ENCODE measurements at places on chromosomes 3 and 15. TPM values are rescaled to one million over a fixed set of nuclear protein-coding genes. Genes with fewer than 3 reads are reported as not detected.

DNA sequence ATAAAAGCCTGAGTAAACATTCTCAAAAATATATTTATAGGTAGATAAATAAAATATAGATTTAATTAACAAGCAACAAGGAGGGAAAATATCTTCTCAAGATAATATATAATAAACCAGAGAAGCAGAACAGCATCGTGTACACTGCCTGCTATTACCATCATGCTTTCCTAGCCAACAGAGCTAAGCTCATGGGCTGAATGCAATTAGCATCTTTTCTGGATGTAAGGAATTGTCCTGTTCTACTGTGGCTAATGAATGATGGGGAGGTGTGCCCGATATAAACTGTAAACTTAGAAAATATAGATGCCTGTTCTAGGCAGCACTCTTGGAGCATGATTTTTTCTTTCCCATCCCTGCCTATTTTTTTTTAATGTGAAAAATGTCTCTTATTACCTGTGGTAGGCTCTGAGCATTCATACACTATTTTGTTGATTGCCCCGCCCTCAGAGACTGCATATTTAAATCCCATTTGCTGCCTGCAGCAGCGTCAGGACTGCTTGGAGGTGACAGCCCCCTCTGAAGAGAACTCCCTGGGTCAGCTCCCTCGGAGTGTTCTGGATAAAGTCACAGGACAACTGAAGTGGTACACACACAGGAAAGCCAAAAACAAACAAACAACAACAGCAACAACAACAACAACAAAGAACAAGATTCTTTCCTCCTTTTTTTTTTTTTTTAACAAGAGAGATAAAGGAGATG, 312.3 kb downstream of the SATB1 start:
- no peak for DNase-seq

ZIC4 gene
- 1.4 TPM for total RNA-seq

DNA sequence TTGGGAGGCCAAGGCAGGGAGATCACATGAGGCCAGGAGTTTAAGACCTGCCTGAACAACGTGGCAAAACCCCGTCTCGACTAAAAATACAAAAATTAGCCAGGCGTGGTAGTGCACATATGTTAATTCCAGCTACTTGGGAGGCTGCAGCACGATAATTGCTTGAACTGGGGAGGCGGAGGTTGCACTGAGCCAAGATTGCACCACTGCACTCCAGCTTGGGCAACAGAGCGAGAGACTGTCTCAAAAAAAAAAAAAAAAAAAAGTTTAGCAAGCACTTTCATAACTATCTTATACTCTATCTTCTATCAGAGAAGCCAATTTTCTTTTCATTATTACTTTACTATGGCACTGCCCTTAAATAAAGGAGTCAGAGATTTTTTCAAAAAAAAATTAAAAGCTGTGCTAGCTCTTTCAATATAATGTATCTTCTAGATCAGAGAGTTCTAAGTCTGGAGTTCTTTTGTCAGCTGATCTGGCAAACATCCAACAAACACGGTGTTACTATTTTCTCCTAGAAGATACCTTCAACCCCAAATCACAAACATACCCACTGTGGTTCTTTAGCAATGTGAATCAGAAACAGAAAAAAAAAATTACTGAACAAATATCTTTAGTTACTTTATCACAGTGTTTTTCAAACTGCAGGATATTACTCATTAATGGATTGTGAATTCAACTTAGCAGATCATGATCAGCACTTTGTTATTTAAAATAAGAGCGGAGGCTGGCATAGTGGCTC, 3.0 kb downstream of the ZNF770 start:
- DNase-seq = no peak

SLCO3A1 gene
- total RNA-seq = 4.0 TPM

GRCh38 chr3:143277531-143277930, 158.0 kb downstream of the CHST2 start:
- no peak for DNase-seq

DNA sequence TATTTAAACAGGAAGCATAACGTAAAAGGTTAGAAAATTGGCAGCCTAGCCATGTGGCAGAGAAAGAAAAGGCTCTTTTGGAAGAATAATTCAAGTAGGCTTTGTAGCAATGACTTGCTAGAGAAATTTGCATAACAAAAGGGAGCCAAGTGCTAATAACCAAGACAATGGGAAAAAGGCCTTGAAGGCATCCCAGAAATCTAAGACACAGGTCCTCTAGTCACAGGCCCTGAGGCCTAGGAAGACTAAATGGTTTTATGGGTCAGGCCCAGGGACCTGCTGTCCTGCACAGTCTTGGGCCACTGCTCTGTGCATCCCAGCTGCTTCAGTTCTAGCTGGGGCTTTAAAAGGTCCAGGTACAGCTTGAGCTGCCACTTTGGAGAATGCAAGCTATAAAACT, 78.5 kb downstream of the FGF7 start:
- no peak for DNase-seq

GRCh38 chr3:9204253-9204992, 45.0 kb downstream of the SRGAP3 start:
- no peak for DNase-seq

LRRC31 gene
- not detected for total RNA-seq

GRCh38 chr3:184805351-184806038, 6.5 kb upstream of the VPS8 start:
- DNase-seq = no peak

DNA sequence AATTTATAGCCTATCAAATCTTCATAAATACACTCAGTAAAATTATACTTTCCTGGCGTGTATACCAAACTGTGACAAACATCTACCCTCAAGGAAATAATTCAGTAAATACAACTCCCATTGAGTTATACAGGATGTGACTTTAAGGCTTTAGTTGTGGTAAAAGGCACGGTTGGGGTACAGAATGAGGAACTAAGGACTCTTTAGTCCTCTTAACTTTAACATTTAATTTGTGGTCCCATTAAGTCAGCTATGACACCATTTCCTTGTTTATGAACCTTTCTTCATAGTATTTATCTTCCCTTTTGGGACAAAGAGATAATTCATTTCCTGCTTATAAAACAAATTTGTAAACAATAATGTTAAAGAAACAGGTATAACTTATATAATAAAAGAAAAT, 30.2 kb downstream of the IFT80 start:
- DNase-seq = no peak

DNA sequence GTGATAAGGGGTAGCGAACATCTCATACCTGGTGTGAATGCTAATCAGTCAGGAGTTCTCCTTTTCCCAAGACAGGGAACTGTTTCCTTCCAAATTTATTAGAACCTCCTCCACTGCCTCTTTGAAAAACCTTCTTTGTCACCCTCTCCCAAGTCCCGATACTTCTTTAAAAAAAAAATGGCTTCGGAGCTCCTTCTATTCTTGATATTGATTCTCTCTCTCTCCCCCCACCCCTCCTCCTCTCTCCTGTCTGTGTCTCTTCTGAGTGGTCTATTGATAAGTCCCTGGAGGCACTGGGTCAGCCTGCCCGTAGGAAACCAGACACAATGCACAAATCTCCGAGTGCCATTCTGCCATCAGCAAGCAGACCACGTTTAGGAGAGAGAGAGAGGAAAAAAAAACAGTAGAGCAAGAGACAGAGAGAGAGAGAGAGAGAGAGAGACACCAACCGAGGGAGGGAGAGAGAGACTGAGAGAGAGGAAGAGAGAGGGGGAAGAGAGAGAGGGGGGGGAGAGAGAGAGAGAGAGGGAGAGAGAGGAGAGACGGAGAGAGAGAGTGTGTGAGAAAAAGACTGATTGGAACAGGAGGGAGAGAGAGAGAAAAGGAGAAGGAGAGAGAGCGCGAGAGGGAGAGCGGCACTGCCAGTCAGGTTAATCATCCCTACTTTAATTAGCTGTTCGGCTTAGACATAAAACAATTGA, 160.9 kb downstream of the TIGIT start:
- peak; percentile 55 for DNase-seq

DNA sequence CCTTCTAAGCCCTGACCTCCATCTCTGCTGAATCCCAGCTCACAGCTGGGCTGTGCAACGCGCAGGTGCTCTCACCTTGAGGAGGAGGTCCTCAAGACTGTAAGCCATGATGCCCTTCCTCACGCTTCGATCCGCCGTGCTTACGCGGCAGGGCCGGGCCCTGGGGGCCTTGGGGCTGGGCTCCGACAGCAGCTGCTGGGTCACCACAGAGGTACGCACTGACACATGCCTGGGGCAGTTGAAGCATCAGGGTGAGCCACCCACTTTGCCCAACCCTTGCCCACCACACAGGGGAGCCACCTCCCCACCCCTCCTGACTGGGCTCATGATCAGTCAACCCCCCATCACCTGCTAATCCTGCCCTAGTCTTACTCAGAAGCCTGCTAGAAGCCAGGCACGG, 3.1 kb downstream of the CIDEC start:
- DNase-seq = no peak

- peak; percentile 76 for DNase-seq
Observed at GRCh38 chr3:106013971-106014370, 145.2 kb upstream of the CBLB start.

TRPM1 gene
- total RNA-seq = 0.05 TPM

DNA sequence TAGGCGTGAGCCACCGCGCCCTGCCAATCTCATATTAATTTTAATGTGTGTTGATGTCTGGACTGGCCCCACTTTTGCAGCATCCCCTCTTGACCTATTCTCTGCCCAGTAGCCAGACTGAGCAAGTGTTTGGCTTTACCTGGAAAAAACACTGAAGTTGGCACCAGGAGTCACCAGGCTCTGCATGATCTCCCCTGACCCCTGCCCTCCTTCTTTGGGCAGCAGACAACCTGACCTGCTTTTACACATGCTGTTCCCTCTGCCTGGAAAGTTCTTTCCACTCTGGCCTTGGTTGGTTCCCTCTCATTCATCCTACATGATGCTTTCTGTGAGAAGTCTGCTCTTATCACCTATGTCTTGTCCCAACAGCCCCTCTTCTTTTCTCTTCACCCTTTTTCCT, 67.9 kb upstream of the SLC2A2 start:
- DNase-seq = no peak

GRCh38 chr3:57004229-57004628, 56.2 kb upstream of the SPATA12 start:
- DNase-seq = no peak

SAMD7 gene
- total RNA-seq = not detected

DNA sequence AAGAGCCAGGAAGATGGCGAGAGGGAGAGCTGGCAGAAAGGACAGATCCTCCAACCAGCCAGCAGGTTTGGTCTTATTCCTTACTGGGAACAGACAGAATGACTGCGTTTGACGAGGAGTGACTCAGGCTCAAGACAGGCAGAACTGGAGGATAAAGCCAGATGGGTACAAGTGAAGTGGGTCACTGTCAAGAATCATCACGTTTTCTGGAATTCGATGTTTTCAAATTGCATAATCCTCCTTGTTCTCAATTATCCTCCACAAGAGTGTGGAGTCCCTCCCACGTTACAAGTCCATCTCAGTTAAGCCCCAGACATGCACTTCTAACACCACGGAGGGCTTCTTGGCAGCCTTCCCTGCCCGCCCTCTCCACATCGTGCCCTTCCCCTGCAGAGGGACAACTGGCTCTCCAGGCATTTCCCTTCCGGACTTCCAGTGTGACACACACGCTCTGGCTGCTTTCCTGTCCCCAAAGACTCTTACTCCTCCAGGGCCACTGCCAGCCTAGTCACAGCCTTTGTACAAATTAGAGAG, 183.1 kb downstream of the CHST2 start:
- peak; percentile 91 for DNase-seq

SNX33 gene
- total RNA-seq = 14.1 TPM

DNA sequence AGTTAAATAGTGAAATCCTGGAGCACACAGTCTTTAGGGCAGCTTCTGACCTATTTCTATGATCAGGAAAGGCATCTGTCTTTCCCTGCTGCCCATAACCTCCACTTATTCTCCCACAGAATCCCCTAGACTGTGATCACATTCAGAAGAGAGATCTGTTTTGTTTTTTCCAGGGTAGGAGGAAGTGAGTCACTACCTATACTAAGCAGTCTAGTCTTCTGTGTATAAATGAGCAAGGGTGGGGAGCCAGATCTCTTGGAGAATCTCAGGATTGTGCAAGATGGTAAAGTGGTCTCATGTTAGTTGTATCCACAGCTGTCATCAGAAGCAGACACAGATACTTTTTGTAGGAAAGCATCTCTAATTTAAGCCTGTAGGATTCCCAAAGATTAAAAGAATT, 11.8 kb upstream of the FBXO22 start:
- DNase-seq = peak; percentile 69

DNA sequence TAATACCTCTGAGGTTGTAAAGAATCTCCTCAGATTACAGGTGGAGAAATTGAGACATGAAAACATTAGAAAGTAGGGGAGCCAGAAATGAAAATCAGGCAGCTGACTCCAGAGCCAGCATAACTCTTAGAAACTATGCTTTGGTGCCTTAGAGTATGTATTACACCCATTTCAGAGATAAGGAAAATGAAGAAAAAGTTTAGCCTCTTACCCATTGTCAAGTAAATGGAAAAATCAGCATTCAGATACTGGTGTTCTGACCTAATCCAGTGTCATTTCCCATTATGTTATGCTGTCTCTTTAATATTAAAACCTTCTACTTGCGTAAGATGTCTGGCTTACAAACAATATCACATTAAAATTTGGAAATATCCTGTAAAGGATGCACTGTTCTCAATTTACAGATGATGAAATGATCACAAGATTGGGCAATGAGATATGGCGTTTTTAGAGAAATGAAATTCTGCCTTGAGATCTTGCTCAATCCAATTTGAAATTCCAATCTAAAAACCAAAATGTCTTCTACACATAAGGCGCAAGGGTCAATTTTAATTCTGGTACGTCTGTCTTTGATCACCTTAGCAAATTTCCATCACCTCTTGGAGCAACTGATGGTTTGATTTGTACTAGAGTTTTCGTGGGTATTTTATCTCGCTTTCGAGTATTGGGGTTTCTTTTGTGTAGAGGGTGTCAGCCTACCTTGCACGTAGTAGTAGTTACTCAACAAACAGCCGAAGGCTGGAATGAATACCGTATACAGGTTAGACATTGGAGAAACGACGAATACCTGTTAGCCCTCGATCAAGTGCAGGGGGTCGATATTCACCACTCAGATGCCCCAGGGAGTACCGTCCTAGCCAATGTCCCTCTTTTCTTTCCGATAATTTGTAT, 902 bp upstream of the ZCWPW2 start:
- DNase-seq = peak; percentile 15

PIK3CB gene
- 12.1 TPM for total RNA-seq

- no peak for DNase-seq
Observed at GRCh38 chr3:55409806-55410205, 77.3 kb downstream of the WNT5A start.

DNA sequence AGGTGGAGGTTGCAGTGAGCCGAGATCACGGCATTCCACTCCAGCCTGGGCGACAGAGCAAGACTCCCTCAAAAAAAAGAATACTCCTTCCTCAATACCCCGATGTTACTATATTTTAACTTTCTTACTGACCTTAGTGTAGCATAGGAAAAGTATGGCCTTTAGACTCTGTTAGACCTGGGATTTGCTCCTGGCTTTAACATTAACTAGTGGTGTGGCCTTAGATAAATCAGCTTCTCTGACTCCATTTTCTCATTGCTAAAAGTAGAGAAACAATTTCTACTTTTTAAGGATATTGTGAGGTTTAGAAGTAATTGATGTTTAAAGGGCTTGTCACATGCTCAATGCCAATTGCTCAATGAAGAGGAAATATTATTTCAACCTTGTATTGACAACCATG, 7.6 kb upstream of the IL1RAP start:
- DNase-seq = no peak
